ENCODE measurements at places on chromosomes 11 and 22. TPM values are rescaled to one million over a fixed set of nuclear protein-coding genes. Genes with fewer than 3 reads are reported as not detected.

GRCh38 chr11:61787928-61788491 is 4.4 kb downstream of the TMEM258 start:
- H3K27me3 ChIP-seq: no peaks in the 10 kb centered on the region
- peaks cover 12% of the 10 kb centered on the region for H3K4me1 ChIP-seq
- H3K27ac ChIP-seq: no peak overlapping the region
- H3K4me3 ChIP-seq: no peak overlapping the region
- no peaks in the 10 kb centered on the region for H3K36me3 ChIP-seq
- peak; percentile 26 for DNase-seq

DNA sequence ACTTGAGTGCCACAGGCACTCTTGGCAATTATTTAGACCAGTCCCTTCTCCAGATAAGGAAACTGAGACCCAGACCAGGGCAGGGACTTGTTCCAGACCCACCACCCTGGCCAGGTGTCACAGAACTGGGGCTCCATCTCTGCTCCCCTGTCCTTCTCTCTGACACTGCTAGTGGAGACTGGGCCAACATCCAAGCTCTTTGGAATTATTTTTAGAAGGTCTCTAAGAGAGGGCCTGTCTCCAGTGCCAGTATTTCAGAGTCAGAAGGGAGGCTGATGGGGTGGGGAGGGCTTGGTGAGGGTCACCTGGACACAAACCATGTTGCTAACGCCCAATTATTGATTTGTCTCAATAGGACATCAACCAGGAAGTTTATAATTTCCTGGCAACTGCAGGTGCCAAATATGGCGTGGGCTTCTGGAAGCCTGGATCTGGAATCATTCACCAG is 32.7 kb downstream of the POLR3H start:
- no peaks in the 10 kb centered on the region for H3K27me3 ChIP-seq
- peak overlapping the region; percentile 2 for H3K27ac ChIP-seq
- no peaks in the 10 kb centered on the region for H3K36me3 ChIP-seq
- no peaks in the 10 kb centered on the region for H3K4me1 ChIP-seq
- no peak overlapping the region for H3K4me3 ChIP-seq

DNA sequence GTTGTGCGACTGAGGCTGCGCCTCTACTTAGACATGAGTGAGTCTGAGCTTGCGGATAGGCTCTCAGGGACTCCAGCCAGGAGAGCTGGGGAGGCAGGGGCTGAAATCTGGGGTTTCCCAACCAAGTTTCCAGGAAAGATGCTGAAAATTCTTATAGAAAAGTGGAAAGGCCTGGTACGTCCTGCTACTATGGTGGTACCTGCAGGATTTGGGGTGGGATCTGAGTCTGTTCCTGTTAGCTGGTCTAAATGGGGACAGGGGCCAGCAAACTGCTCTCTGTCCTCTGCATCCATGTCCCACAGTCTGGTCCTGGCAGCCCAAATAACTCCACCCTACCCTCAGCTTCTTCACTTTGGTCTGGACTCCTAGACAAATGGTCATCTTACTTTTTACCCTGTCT is 86.9 kb downstream of the INSC start:
- H3K27me3 ChIP-seq: no peaks in the 10 kb centered on the region
- peaks cover 6% of the 10 kb centered on the region for H3K4me1 ChIP-seq

DNA sequence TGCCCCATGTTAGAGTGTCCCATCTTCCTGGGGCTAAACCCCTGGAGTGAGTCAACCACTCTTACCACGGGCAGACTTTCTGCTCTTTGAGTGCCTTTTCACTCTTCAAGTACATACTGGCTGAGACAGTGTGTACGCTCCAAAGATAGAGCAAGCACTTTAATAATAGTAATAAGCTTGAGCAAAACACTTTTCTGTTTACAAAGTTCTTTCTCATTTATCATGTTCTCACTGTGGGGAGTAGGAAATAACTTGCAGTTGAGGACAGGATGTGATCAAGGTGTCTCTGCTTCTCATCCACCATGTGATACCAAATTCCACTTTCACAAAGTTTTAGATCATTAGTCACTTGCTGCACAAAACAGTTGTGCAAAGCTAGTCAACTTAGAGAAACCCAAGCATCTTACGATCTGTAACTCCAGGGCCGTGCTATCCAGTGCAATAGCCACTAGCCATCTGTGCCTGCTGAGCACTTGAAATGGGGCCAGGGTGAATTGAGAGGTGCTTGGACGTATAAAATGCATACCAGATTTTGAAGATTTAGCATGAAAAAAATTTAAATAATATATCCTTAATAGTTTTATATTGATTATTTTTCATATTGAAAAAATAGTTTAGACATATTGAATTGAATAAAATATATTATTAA is 135.3 kb downstream of the KIF18A start:
- H3K27ac ChIP-seq: no peak overlapping the region
- no peaks in the 10 kb centered on the region for H3K4me1 ChIP-seq
- H3K27me3 ChIP-seq: no peaks in the 10 kb centered on the region
- no peaks in the 10 kb centered on the region for H3K36me3 ChIP-seq

DNA sequence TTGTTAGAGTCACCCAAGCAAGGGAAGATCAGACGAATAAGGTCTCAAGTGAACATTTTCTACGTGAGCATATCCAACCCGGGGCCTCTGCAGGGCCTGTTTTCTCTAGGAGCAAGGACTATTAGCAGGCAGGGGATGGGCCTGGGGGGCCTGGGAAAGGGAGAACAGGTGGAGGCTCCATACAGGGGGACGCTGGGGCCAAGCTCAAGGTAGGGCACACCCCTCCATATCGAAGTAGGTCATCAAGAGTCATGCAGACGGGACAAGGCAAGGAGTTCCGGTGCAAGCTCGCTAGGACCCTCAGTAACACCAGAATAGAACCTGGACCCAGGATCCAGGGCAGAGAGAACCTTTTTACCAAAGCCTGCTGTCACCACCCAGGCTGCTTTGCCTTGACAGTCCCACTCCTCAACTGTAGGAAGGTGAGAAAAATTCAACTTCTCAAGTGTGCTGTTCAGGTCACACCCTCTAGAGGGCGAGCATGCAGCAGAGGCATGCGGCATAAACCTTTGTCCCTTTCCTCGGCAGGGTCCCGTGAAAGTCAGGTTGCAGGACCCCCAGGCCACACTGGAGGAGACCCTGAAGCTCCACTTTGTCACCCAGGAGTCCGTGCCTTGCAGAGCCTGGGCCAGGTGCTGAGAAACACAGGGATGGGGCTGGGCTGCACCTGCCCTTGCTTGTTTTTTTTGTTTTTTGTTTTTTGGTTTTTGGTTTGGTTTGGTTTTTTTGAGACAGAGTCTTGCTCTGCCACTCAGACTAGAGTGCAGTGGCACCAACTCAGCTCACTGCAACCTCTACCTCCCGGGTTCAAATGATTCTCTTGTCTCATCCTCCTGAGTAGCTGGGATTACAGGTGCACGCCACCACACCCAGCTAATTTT is 8.6 kb upstream of the APOBEC3B start:
- H3K4me1 ChIP-seq: no peaks in the 10 kb centered on the region
- H3K27me3 ChIP-seq: no peaks in the 10 kb centered on the region
- peak; percentile 60 for DNase-seq
- no peaks in the 10 kb centered on the region for H3K36me3 ChIP-seq
- H3K27ac ChIP-seq: no peak overlapping the region

GRCh38 chr11:18310800-18311340 is 11.1 kb downstream of the HPS5 start:
- DNase-seq: no peak
- no peaks in the 10 kb centered on the region for H3K4me1 ChIP-seq
- no peaks in the 10 kb centered on the region for H3K27me3 ChIP-seq

DNA sequence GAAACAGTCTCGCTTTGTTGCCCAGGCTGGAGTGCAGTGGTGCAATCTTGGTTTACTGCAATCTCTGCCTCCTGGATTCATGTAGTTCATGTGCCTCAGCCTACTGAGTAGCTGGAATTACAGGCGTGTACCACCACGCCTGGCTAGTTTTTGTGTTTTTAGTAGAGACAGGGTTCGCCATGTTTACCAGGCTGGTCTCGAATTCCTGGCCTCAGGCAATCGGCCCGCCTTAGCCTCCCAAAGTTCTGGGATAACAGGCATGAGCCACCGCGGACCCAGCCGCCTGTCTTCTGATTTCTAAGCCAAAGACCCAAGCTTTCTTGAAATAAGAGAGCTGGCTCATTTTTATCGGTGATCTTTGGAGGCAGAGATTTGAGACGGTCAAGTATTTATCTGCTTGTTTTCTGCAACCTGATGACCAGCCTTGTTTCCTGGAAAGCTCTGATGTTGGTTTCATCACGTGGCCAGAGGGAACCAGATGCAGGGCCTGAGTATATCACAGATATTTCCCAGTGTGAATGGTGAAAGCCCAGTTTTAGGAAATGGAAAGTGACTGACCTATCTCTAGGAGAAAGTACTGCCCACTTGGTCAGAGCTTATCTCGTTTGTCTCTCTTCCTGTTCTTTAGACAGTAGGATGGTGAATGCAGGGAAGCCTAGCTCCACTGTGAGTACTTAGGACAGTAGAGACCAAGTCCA is 5.7 kb upstream of the SIDT2 start:
- no peak overlapping the region for H3K27ac ChIP-seq
- no peak overlapping the region for H3K4me3 ChIP-seq
- H3K36me3 ChIP-seq: peaks cover 15% of the 10 kb centered on the region
- H3K27me3 ChIP-seq: no peaks in the 10 kb centered on the region
- peaks cover 7% of the 10 kb centered on the region for H3K4me1 ChIP-seq
- DNase-seq: no peak

DNA sequence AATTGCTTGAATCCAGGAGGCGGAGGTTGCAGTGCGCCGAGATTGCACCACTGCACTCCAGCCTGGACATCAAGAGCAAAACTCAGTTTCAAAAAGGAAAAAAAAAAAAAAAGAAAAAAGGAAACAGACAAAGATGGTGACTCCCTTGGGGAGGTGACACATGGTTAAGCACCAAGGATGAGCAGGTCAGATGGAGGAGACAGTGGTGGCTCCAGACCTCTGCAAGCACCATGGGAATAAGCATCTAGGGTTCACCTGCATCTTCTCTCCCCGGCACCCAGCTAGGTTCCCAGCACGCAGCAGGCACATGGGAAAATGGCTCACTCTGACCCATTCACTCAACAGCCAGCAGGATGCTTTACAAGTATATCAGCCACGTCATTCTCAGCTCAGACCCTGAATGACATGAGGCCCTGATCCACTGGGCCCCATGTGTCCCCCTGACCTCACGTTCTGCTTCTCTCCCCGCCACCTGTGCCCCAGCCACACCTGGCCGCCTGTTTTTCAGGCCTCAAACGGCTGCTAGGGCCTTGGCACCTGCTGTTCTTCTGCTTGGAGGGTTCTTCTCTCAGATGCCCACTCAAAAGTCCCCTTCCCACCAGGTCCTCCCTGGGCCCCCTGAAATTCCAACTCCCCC is 24.2 kb downstream of the A4GALT start:
- no peak overlapping the region for H3K4me3 ChIP-seq
- no peaks in the 10 kb centered on the region for H3K27me3 ChIP-seq
- peaks cover 9% of the 10 kb centered on the region for H3K4me1 ChIP-seq
- DNase-seq: no peak

DNA sequence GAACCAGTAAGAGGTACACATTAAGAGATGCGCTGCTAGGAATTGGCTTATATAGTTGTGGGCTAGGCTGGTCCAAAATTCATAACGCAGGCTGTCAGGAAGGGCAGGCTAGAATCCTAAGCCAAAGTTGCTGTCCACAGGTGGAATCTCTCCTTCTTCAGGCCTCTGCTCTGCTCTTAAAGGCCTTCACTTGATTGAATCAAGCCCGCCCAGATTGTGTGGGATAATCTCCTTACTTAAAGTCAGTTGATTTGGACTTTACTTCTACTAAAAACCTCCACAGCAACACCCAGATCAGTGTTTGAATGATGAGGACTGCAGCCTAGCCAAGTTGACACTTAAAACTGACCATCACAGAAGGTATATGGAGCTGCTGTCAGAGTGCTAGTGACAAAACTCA is 68.8 kb downstream of the LRRC32 start:
- no peak overlapping the region for H3K4me3 ChIP-seq
- peaks cover 41% of the 10 kb centered on the region for H3K4me1 ChIP-seq
- no peaks in the 10 kb centered on the region for H3K27me3 ChIP-seq
- no peak for DNase-seq

DNA sequence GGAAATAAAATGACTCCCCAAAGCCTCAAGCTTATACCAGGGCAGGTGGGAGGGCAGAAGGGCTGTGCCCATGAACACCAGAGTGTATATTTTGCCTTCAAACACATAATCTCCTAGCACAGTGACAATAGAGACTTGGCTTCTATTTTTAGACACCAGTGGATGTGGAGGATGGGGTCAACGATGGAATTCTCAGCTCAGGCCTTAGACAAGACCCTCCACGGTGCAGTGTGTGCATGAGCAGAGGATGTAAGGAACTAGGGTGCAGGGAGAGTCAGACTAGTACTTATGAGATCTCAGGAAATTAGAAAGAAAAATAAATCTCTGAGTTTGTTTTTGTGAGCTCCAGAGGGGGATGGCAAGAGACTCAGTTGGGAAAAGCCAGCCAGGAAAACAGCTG is 113.6 kb upstream of the CADM1 start:
- H3K27me3 ChIP-seq: no peaks in the 10 kb centered on the region
- no peaks in the 10 kb centered on the region for H3K36me3 ChIP-seq
- no peaks in the 10 kb centered on the region for H3K4me1 ChIP-seq
- DNase-seq: no peak
- no peak overlapping the region for H3K27ac ChIP-seq
- no peak overlapping the region for H3K4me3 ChIP-seq

DNA sequence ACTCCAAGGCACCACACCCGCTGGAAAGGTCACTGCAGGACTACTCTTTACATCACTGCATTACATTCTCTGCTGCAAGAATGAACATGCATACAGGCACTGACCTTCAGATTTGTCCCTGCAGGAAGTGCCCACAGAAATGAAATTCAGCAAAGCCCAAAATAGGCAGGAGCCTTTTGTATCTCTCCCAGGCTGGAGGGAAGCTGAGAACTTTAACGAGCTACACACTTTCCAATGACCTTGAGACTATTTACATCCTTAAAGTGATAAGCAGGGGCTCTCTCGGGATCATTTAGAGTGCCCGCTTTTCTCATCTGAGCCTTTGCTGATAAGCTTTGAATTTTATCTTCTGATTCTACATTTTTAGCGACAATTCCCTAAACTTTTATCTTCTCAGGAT is 12.5 kb downstream of the FEZ1 start:
- no peaks in the 10 kb centered on the region for H3K36me3 ChIP-seq
- H3K4me1 ChIP-seq: no peaks in the 10 kb centered on the region
- no peak overlapping the region for H3K27ac ChIP-seq

ENTHD1 gene
- not detected for total RNA-seq

MUC2 gene
- 439 TPM for total RNA-seq

CCDC87 gene
- not detected for total RNA-seq
